SK-N-MC (cell line): ENCODE measurements at places on chromosomes 4 and X.
A peak's percentile ranks its signal among the peaks of the same experiment; 100 is the strongest.

GRCh38 chr4:52588771-52589591 is 70.1 kb downstream of the USP46 start:
- no peak for DNase-seq

DNA sequence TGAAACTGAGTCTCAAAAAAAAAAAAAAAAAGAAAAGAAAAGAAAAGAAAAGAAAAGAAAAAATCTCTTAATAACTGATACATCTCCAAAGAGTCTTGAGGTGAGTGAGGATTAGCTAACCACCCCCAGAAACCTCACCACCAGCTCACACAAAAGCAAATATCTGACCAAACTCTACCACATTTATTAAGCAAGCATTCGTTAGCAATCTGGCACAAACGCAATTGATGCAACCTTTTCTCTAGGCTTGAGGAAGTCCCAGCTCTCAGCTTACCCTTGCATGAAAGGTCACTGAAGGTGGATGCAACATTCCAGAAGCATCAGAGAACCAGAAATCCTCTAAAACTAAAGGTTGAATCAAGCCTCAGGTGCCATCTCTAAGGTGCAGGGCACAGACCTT is 231.9 kb upstream of the BCOR start:
- DNase-seq, result no peak

- no peak for DNase-seq
Measured at GRCh38 chrX:107780525-107780924, 3.0 kb downstream of the NCBP2L start.

GRCh38 chrX:15988661-15989603 is 134.3 kb upstream of the AP1S2 start:
- DNase-seq, result peak; percentile 8

- no peak for DNase-seq
Measured at GRCh38 chr4:128285085-128285997, 2.3 kb downstream of the PGRMC2 start.

- DNase-seq, result no peak
Measured at GRCh38 chr4:138689187-138689586, 326.4 kb upstream of the NOCT start.
